ENCODE measurements at places on chromosomes 6 and 20.

- DNase-seq, result no peak
Measured at GRCh38 chr20:14562981-14563380, 225.6 kb upstream of the FLRT3 start.

- no peak for DNase-seq
Measured at GRCh38 chr6:34610819-34611477, 54.8 kb upstream of the SPDEF start.

- no peak for DNase-seq
Measured at GRCh38 chr6:167232356-167232755, 58.8 kb upstream of the UNC93A start.

- no peak for DNase-seq
Measured at GRCh38 chr6:89413006-89413400, 930 bp upstream of the RRAGD start.

- DNase-seq, result no peak
Measured at GRCh38 chr20:6277661-6278240, 154.9 kb upstream of the FERMT1 start.

DNA sequence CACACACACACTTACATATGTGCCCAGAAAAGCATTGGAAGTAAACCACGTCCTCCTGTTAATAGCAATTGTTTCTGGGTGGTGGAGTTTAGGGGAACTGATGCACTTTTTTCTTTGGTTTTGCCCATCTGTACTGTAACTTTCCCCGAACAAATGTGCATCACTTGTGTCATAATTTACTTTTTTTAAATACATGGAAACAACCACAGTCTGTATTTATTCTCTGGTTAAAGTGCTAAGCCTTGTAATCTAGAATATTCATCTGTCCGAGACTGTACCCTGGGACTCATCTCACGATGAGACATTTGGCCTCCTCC lies 61.5 kb upstream of the CD93 start:
- no peak for DNase-seq

- DNase-seq, result no peak
Measured at GRCh38 chr20:52675375-52675774, 296.8 kb upstream of the TSHZ2 start.

GRCh38 chr20:56391596-56392131 lies 351 bp downstream of the AURKA start:
- no peak for DNase-seq

GRCh38 chr6:121686611-121687023 lies 251.2 kb downstream of the GJA1 start:
- peak; percentile 58 for DNase-seq

- DNase-seq, result no peak
Measured at GRCh38 chr20:37927410-37928095, 24.6 kb downstream of the VSTM2L start.

GRCh38 chr20:8621001-8621400 lies 447.9 kb upstream of the PLCB4 start:
- no peak for DNase-seq

DNA sequence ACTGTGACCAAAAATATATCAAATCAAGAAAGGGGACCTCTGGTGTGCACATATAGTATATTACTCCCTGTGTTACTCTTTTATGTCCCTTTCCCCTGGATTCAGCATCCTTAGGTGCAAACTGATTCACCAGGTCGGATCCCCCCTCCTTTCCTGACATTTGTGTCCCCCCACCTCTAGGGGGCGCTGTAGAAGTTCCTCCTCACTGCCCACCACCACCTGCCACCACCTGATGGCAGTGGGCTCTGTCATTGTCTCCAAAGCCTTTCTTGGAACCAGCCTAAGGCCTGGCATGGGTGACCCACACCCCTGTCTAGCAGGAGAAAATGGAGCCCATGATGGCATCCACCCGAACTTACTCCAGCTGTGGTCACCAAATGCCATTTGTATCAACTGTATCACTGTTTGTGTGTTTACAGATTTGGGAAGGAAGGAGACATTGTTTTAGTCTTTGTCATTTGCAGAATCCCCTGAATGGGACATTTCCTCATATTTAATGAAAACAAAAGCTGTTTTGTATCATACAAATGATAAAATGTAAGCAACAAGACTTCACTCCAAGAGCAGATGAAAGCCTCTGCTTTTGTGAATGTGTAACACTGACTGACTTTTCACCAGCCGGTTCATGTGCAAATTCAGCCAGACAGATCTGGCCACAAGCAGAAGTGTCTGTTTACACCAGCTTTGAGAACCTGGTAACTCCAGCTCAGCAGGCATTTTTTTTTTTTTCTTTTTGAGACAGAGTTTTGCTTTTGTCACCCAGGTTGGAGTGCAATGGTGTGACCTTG lies 66.2 kb downstream of the ARMC2 start:
- peak; percentile 53 for DNase-seq

- no peak for DNase-seq
Measured at GRCh38 chr20:37240337-37241067, 21.1 kb downstream of the GHRH start.

Data from ecto neural progenitor cell (in vitro differentiated cells).